ENCODE measurements at places on chromosomes 6 and 20.

DNA sequence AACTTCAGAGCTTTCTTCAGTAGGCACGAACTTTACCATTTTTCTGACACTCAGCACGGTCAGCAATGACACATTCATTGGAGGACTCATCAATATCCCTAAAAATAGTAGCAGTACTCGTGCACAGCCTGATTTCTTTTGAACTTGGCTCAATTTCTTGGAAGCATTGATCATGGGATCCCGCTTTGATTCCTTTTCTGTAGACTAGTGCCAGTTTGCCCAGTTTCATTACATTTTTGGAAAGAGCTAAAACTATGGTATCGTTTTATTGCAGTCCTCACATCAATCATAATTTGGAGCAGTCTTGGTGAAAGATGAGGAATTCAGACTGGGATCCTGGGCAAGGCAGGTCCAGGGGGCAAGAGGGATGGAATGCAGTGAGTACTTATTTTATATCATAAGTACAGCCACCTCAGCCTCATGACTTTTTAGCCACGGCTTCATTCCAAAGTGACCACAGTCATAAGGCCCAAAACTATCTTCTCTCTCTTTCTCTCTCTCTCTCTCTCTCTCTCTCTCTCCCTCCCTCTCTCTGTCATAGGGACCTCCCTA, 170.9 kb upstream of the AKAP12 start:
- no peak for DNase-seq

DNA sequence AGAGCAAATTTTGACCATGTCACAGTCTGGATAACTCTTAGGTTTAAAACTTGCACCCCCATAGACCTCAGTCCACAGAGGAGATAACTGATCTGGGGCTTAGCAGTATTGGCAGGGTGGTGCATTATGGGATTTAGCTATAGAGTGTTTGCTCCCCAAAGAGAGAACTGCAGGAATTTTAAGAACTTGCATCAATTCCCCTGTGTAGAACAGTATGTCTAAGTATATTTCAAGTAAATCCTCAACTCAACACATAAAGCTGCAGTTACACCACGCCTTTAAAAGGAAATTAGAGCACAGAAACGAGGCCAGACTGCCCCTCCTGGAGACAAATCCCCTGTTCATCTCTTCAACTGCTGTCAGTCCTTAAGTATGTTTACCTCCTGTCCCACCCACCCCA, 144.9 kb downstream of the TRMT11 start:
- DNase-seq = no peak

GRCh38 chr6:167910652-167911051, 83.9 kb downstream of the AFDN start:
- DNase-seq = no peak

DNA sequence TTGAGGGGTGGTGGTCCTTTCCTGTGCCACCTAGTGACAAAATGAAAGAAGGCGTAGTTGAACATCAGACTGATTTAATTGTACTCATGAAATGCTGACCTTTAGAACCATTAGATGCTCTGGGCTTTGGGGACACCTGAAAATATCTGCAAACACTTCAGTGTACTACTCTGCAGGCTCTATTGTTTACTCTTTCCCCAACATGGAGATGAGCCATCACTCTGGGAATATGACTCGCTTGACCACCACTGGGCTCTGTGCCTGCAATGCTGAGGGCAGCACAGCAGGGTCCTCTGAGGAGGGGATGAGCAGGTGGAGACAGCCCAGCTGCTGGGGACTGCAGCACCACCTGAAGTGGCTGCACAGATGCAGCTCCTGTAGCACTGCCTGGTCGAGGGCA, 74.8 kb upstream of the SLC24A3 start:
- DNase-seq = peak; percentile 88

GRCh38 chr6:155994086-155994485, 538.4 kb upstream of the NOX3 start:
- DNase-seq = no peak

DNA sequence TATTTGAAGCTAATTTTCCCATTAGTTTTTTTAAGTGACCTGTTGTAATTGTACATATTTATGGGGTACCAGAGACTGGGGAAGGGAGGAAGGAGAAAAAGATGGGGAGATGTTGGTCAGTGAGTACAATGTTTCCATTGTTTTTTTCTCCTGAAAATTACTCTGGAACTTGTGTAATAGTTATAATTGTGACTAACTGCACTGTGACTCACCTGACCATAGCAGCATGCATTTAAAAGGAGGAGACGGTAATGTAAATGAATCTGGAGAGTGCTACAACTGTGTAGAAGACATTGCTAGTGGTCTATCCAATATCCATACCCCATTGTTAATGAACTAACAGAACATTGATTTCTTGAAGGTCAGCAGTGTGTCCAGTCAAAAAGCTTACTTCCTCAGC, 133.4 kb downstream of the RFPL4B start:
- no peak for DNase-seq

GRCh38 chr6:150301846-150302519, 66.8 kb upstream of the IYD start:
- DNase-seq = no peak

- no peak for DNase-seq
Observed at GRCh38 chr6:116568111-116568510, 3.2 kb upstream of the RWDD1 start.

- no peak for DNase-seq
Observed at GRCh38 chr6:41548098-41548840, 2.1 kb downstream of the FOXP4 start.

- no peak for DNase-seq
Observed at GRCh38 chr20:35039846-35040489, 52.6 kb downstream of the TRPC4AP start.

- DNase-seq = no peak
Observed at GRCh38 chr20:47309806-47310426, 46.6 kb downstream of the ZMYND8 start.

DNA sequence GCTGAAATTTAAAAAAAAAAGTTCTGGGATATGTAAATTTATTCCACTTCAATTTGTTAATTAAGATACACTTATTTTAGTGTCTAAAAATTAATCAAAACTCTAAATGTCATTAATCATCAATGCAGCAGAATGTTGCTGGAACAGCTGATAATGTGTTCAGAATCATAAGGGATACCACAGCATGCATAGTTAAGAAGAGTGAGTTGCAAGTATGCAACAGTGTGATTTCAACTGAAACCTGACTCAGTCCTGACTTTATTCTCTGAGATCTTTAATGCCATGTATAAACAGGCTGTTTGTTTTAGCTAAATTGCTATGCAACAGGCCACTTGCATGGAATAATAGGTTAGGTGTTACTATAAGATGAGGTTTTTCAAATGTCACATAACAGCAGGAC, 1.4 kb downstream of the GRIK2 start:
- DNase-seq = no peak

DNA sequence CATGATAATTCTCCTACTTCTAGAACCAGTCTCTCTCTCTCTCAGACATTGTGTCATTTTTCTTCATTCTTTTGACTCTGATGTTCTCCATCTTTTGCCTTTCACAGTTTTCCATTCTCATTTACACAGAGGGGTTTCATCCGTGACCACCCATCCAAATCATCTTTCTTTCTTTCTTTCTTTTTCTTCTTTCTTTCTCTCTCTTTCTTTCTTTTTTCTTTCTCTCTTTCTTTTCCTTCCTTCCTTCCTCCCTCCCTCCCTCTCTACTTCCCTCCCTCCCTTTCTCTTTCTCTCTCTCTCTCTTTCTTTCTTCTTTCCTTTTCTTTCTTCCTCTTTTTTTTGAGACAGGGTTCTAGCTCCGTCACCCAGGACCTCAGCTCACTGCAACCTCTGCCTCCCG, 19.9 kb upstream of the SASH1 start:
- DNase-seq = no peak

DNA sequence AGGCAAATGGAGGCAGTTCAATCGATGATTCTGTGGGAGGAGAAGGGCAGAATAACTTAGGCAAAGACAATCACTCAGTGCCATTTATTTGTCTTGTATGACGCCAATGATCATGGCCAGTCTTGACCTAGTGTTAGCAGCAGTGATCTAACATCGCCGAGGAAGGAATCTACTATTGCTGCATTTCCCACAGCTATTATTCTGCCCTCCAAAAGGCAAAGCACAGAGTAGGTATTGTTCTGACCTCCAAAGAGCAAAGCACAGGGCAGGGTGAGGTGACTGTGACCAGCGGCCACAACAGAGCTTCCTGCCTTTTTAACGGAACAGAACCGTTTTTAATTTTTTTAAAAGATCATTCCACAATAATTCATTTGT, 235.9 kb downstream of the CDH4 start:
- no peak for DNase-seq

DNA sequence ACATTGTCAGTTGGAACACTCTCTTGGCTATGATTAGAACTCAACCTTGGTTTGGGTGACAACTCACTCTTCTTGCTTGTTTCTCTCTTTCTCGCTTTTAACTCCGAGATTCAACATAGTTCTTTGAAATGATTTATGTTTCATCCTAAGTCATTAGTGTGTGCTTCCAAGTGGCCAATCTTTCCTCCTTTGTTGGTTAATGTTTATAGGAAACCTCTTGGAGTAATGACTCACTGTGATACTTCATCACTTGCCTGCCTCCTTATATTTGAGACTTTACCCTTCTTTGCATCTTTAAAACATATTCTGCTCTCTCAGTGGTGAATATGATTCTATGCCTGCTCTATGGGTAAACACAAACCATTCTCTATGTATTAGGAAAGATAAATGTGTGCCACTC, 279.7 kb upstream of the FLRT3 start:
- no peak for DNase-seq

DNA sequence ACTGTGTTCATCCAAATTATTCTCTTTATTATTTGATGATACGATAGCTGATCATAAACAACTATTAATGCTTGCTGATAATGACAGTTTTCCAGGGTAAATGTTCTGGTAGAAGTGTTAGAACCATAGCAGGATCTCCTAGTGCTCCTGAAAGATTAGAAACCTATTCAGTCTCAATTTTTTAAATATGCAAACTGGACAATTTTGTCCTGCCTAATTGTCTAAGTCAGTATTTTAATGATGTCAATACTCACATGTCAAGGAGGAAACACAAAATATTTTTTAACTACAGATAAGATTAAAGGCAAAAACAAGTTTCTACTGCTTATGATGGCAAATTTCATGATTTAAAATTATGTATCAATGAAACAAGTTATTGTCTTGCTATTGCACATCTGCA, 233.9 kb downstream of the RFPL4B start:
- no peak for DNase-seq

DNA sequence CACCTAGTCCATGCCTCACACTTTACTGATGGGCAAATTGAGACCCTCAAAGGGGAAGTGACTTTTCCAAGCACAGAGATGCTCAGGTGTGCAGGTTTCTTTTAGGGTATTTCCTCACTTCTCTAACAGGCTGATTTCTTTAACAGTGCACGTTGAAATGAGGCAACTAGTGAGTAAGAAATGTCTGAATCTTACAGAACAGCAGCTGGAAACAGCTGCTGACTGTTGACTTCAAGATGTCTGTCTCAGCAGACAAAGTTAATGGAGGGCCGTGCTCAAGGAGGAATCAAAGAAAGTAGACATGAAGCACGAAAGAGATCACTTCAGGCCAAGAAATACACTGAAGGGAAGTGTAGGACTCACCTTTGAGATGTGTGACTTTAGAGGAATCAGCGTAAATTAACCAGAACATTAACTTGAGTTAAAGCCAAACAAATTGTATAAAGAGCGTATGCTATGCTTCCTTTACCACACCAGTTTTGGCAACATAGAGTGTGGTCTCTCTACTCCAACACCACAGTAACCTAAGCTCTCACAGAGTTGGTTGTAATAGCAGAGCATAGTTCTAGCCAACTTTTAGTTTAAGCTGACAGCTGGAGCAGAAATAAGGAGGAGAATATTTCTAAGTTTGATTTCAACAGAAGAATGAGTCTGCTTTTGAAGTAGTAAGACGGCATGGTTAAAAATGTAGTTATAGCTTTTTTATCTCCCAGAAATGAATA, 60.9 kb downstream of the SAMD3 start:
- DNase-seq = no peak

GRCh38 chr20:11978496-11978895, 60.8 kb downstream of the BTBD3 start:
- DNase-seq = no peak

GRCh38 chr6:6891949-6892461, 215.8 kb upstream of the RREB1 start:
- DNase-seq = no peak

DNA sequence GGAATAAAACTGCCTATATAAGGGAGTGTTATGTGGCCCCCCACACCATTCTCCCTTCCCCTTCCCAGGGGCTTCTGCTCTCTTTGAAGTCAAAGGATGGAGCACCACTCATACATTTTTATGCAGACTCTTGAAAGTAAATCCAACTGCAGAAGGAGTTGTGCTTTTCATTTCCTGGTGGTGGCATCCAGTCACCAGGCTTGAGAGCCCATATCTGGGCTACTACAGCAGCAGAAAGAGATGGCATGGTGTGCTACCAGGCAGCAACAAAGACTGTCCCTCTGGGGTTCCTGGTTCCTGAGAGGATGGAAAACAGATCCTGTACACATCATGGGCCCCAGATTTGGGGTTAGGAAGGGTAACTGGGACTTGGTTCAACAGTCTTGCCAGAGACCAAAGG, 226.4 kb downstream of the CLIC5 start:
- DNase-seq = no peak

DNA sequence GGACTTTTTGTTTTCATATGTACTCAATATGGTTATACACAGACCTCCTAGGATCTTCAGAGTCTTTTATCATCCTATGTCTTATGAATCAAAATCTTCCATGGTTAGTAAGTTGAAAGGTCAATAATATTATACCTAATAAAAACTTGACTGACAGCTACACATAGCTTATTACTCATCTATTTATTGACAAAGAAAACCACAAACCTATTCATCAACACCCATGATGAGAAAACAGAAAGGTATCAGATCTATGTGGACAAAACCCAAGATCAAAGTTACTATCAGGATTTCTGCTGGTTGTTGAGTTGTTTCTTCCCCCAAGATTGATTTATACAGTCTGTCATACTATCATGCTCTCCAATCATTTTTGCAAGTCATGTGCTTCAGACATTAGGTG, 460.1 kb upstream of the MANEA start:
- no peak for DNase-seq

DNA sequence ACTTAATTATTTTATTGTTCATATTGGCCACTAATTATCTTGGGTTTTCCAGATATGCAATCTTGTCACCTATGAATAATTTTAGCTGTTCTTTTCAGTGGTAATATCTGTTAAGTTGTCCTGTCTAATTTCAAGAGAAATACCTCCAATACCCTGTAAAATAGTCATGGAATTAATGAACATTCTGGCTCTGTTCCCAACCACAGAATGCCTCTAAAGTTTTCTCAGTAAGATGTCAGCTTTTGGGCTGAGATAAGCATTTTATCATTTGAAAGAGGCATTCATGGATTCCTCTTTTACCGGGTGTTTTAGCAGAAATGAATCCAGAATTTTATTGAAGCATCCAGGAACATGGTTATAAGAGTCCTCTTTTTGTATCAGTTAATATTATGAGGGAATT, 109.3 kb downstream of the WDR27 start:
- DNase-seq = no peak
